Naive thymus-derived CD4-positive, alpha-beta T cell (primary cell): ENCODE measurements at places on chromosomes 6 and 20. TPM values are rescaled to one million over a fixed set of nuclear protein-coding genes. Genes with fewer than 3 reads are reported as not detected.

- no peak overlapping the region for H3K4me3 ChIP-seq
- H3K4me1 ChIP-seq, result no peaks in the 10 kb centered on the region
- H3K27me3 ChIP-seq, result peaks cover 3% of the 10 kb centered on the region
- no peak for DNase-seq
- no peaks in the 10 kb centered on the region for H3K36me3 ChIP-seq
- no peak overlapping the region for H3K27ac ChIP-seq
Measured at GRCh38 chr6:152669895-152670294, 27.8 kb upstream of the MYCT1 start.

DNA sequence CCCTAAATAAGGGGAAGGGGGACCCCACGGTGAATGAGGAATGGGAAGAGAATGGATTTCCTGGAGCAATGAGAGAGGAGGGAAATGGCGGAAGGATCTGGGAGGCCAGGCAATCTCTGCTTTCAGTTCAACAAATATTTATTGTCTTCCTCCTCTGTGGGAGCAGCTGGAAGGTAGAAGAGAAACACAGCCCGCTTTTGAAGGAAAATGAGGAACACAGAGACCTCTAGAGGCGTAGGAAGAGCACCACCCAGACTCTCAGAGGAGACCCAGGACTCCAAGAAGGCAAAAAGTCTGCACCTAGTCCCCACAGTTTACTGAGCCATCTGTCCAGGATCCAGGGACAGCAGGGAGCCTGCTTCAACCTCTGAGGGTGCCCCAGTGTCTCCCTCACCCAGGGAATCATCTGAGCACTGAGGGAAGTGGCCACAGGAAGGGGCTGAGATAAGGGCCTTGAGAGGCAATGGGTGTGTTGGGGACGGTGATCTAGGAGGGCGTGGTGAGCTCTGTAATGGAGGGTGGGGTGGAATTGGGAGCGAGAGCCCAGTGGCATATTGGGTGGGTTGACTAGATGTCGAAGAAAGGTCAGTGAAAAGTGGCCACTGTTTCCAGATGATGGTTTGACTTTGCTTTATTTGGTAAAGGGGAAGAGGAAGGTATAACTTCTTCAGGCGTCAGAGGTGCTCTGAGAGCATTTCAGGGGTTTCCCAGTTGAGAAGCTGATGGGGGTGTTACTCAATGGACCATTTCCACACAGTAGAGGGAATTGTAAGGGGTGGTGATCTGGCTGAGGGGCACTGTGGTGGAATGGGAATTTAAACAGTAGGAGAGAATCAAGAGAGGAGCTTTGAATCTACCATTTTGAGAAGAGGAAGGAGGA lies 610 bp downstream of the PSORS1C1 start:
- no peak overlapping the region for H3K4me3 ChIP-seq
- no peak overlapping the region for H3K27ac ChIP-seq
- peak; percentile 23 for DNase-seq
- H3K36me3 ChIP-seq, result no peaks in the 10 kb centered on the region
- no peaks in the 10 kb centered on the region for H3K27me3 ChIP-seq

Gene MCCD1
- total RNA-seq, result not detected

GRCh38 chr20:44455126-44455525 lies 20.5 kb upstream of the TTPAL start:
- no peak for DNase-seq
- no peak overlapping the region for H3K4me3 ChIP-seq
- no peak overlapping the region for H3K27ac ChIP-seq
- H3K27me3 ChIP-seq, result no peaks in the 10 kb centered on the region
- H3K4me1 ChIP-seq, result no peaks in the 10 kb centered on the region

DNA sequence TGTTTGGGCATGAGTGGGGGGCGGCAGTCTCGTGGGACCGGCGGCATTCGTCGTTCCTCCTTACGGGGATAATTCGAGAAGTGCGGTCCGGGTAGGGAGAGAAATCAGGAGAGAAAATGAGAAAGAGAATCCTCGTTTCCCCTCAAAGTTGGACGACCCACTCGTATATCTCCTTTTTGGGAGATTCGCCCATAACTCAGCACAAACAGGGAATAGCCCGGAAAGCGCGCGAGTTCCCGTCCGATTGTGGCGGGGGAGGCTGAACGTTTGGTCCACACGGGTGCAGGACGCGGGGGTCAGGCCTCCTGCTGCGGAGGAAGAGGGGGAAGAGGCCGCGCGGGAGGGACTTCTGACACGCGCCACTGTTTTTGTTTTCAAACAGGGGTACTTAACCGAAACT lies 42.4 kb downstream of the POPDC3 start:
- H3K4me3 ChIP-seq, result no peak overlapping the region
- DNase-seq, result no peak
- H3K4me1 ChIP-seq, result no peaks in the 10 kb centered on the region
- H3K36me3 ChIP-seq, result no peaks in the 10 kb centered on the region
- H3K27ac ChIP-seq, result no peak overlapping the region

Gene MGME1
- total RNA-seq, result 38.0 and 41.0 TPM in 2 replicates

DNA sequence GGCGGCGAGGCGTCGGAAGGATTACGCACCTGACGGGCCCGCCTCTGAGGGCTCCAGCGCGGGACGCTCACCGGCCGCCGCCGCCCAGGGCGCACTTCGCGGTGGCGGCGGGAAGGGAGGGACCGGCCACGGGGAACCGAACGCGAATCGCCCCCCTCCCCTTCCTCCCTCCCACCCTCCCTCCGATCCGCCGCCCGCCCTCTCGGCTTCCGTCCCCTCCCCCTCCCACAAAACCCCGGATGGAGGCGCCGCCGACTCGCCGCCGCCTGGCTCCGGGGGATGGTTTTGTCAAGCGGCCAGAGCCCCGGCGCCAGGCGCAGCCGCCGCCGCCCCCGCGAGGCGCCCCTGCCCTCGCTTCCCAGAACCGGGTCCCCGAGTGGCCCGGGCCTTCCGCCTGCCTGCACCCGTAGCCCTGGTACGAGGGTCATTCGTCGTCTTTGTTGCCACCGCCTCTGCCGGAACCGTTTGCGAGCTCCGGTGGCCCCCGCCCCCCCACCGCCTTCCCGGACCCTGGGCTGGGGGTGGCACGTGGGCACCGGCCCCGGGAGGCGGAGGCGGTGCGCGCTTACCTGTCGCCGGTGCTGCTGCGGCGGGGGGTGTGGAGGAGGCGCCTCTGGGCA lies 398 bp downstream of the ZBTB2 start:
- peak overlapping the region; percentile 96 for H3K27ac ChIP-seq
- peak overlapping the region; percentile 57 for H3K4me3 ChIP-seq
- no peaks in the 10 kb centered on the region for H3K27me3 ChIP-seq
- H3K4me1 ChIP-seq, result peaks cover 45% of the 10 kb centered on the region
- no peaks in the 10 kb centered on the region for H3K36me3 ChIP-seq
- peak; percentile 82 for DNase-seq

Gene GABRR1
- not detected for total RNA-seq

Gene GGTLC1
- total RNA-seq, result not detected in 2 replicates

Gene SLC13A3
- total RNA-seq, result 0.16 TPM

Gene HCRTR2
- total RNA-seq, result not detected in 2 replicates

Gene TTK
- 0.13 TPM for total RNA-seq

Gene KHDC1L
- total RNA-seq, result not detected

- no peaks in the 10 kb centered on the region for H3K4me1 ChIP-seq
- H3K27me3 ChIP-seq, result no peaks in the 10 kb centered on the region
- no peak overlapping the region for H3K27ac ChIP-seq
- no peak for DNase-seq
Measured at GRCh38 chr20:58555078-58555765, 40.0 kb upstream of the APCDD1L start.

DNA sequence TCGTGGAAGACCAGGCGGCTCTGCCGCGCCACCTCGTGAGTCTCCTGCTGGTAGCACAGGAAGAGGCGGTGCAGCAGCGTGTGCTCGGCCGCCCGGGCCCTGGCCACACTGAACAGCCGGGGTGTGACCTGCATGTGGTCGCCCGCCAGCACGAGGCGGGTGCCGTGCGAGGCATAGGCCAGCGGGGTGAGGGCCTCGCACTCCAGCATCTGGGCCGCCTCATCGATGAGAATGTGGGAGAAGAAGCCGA lies 7.0 kb downstream of the HELZ2 start:
- peaks cover 28% of the 10 kb centered on the region for H3K4me1 ChIP-seq
- H3K36me3 ChIP-seq, result peaks cover 42% of the 10 kb centered on the region
- no peak for DNase-seq
- no peak overlapping the region for H3K27ac ChIP-seq
- no peaks in the 10 kb centered on the region for H3K27me3 ChIP-seq
- H3K4me3 ChIP-seq, result no peak overlapping the region
